Cerebellar nuclear complex (tissue), 1 donor: ENCODE measurements at places on chromosomes 4 and X.

GRCh38 chrX:78886550-78886949, 58.6 kb upstream of the P2RY10 start:
- no peak for DNase-seq

DNA sequence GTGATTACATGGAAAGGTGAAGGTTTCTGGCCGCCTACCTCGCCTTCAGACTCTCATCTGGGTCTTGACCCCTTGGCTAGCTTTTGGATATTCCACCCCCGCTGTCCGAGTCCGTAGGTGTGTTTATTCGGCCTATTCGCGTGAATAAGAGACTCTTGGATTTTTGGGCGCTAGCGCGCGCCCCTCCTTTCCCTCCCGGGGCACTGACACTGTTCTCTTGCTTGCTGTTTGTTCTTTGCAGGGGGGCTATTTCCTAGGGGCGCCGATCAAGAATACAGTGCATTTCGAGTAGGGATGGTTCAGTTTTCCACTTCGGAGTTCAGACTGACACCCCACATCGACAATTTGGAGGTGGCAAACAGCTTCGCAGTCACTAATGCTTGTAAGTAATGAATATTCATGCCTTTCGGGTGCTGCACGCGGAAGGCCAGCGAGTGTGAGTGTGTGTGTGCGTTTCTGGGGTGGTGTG, 932 bp downstream of the GRIA2 start:
- no peak for DNase-seq

- no peak for DNase-seq
Measured at GRCh38 chrX:22699581-22700091, 300.1 kb upstream of the DDX53 start.

DNA sequence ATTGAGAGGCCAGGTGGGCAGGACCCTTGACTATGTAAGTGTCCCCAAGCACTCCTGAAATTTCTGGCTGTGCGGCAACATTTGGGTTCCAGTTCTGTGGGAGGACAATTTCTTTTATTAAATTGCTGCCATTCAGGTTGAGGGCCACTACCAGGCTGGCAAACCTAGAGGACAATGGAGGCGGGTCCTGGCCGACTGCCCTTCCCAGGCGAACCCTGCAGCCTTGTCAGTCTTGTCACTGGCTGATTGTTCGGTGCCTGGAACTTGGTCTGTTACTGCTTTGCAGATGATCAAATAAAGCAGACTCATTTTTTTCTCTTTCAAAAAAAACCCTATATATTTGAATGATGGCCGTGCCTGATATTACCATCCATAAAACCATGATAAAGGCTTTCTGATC, 6.6 kb upstream of the TMEM128 start:
- DNase-seq = no peak

DNA sequence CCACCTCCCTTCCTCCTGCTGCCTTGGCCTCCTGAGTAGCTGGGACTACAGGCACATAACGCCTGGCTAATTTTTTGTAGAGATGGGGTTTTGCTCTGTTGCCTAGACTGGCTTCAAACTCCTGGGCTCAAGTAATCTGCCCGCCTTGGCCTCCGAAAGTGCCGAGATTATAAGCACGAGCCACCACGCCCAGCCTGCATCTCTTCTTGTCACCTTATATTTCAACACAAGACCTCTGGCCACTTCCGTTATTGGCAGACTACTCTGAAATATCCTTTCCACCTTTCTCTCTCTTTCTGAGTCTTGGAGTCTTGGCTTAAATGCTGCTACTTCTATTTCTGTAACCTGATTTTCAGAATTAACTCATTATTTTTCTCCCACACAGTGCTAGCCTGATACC, 5.6 kb downstream of the KIAA0232 start:
- no peak for DNase-seq

- no peak for DNase-seq
Measured at GRCh38 chr4:55837903-55838302, 15.5 kb upstream of the EXOC1 start.

DNA sequence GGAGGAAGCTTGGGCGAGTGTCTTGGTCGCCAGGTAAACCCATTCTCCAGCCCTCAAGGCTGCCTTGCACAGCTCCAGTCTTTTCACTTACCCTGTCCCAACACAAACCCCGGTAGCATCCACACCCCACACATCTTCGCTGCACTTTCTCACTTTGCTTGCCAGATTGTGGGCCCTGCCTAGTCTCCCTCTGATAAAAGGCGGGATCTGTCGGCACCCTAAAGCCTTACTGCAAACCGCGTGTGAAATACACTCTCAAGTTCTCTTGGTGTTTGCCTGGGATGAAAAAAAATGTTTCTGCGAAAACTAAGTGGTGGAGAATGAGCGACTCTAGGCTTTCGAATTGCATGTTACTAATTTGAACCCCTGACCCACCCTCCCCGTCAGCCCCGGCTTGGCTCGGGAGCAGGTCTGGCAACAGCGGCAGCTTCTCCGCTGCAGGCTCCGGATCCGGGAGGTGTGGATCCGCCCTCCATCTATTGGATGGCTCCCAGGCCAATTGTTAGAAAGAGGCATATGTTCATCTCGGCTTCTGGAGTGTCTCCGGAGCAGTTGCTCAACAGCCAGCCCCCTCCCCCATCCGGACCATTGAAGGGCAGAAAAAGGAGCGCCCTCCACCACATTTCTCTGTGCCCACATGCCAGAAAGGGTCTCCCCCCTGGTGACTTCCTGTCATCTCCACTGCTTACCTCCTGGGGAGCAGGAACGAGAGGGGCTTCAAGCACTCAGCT, 3.0 kb upstream of the CITED1 start:
- DNase-seq = no peak

- no peak for DNase-seq
Measured at GRCh38 chr4:117771647-117772337, 262.5 kb upstream of the NDST3 start.

DNA sequence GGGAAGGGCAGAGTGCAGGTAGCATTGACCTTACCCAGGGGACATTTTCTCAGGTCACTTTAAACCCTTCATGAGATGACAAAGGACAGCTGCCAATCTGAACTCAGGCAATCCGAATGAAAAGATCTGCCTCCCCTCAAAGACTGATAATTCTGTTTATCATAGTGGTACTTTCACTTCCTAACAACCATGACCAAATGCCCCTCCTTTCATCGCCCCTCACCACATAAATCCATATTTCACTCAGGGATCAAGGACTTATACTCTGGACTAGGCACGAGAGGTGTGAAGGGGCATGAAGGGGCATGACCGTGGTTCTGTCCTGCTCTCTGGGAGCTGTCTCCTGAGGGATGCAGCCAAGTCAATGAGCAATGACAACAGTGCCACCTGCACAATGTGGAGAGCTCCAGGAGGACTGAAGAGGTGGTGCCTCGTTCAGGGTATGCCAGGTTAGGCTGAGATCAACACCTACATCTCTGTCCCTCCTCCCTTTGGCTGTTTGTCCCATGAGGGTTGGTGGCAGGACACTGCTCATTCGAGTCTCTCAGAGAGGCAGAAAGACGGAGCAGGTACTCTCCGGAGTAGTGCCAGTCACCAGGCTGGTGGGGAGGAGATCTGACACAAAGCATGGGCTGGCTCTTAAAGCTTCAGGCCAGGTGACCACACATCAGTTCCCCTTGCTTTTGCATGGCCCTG, 12.5 kb downstream of the HS3ST1 start:
- DNase-seq = peak; percentile 10

DNA sequence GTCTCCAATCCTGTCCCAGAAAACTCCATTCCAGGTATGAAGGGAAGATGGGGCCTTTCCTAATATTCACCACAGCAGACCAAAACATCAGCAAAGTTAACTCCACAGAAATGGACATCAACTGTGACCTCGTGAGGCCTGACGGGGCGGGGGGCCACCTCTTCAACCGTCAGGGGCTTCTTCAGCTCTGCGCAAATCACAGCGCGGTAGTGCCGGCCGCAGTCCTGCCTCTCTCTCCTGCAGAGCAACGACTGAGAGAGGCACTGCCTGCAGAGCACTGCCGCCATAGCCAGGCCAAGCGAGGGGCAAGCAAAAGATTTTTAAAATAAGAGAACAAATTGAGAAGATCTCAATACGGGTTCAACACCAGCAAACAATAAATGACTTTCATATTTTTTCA, 226.2 kb downstream of the STPG2 start:
- DNase-seq = no peak

DNA sequence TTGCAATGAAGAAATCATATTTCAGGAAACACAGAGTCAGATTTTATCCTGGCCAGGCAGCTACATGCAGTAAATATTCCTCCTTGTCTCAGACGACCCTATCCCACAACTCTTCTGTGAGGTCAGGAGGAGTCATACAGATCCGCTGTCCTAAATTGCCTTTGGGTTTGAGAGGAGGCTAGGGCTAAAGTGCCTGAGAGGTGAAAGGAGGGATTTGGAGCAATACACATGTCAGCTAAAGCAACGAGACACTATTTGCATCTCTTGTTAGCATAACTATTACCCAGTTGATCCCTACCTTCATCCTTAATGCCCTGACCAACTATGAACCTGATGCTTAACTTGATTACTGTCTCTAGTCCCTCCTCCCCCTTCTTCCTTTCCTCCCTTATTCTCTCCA, 98.6 kb downstream of the TBC1D19 start:
- no peak for DNase-seq

GRCh38 chrX:83658731-83659130, 150.6 kb downstream of the POU3F4 start:
- no peak for DNase-seq

DNA sequence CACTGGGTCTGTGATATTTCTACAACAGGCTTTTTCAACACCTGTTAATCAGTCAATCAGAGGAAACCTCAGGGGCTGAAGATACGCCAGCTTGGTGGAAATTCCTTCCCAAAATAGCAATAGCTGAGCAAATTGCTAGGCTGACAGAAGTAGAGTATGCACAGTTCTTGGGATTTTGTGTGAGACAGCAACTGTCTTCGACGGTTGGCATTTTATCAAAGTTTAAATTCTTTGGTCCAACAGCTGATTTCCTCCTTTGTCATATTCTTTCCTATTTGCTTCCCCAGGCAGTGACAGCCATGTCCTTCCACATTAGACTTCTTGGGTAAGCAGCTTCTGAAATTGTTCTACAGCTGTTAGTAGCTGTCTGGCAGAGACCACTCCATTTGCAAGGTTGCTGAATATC, 8.0 kb upstream of the PALLD start:
- no peak for DNase-seq

DNA sequence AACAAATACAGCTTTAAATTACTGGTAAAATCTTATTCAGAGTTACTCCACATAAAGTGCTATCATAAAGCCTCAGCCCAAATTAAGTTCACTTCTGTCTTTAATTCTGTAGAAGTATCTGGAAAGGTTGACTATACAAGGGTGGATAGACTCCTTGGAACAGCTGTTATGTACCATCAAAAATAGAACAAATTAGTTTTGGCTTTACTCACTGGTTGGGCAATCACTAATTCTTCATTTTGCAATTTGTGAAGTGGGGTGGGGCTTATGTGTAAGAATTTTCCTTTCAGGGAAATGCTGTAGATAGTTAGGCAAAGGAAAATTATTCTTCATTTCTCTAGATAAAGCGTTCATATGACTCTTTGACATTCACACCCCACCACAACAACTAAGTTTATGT, 7.8 kb downstream of the DIAPH2 start:
- DNase-seq = no peak

DNA sequence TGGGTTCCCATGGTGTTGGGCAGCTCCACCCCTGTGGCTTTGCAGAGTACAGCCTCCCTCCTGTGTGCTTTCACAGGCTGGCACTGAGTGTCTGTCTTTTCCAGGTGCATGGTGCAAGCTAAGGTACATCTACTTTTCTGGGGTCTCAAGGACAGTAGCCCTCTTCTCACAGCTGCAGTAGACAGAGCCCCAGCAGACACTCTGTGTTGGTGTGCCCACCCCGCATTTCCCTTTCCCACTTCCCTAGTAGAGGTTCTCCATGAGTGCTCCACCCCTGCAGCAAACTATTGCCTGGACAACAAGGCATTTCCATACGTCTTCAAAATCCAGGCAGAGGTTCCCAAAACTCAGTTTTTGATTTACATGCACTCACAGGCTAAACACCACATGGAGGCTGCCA, 143.0 kb downstream of the TECRL start:
- DNase-seq = no peak

DNA sequence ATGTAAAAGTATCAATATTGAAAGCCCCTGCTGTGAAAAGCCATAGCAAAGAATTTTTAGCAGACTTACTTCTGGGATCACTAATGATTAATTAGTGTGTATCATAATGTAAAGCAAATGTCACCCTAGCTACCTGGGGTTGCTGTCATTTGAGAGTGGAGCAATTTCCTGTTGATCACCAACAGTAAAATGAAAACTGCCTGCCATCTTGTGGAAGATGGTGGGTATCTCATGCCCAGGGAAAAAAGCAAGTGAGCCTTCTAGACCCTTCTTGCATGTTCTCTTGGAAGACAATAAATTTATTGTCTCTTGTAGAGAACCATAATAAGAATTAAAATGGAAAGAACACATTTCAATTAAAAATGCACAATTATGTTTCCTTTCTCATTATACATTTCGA, 360.2 kb downstream of the ZIC3 start:
- no peak for DNase-seq

- no peak for DNase-seq
Measured at GRCh38 chr4:21921526-21922180, 26.9 kb downstream of the KCNIP4 start.

- DNase-seq = no peak
Measured at GRCh38 chr4:182018691-182019090, 224.5 kb upstream of the TENM3 start.

- DNase-seq = no peak
Measured at GRCh38 chr4:102169345-102169744, 175.9 kb downstream of the SLC39A8 start.

DNA sequence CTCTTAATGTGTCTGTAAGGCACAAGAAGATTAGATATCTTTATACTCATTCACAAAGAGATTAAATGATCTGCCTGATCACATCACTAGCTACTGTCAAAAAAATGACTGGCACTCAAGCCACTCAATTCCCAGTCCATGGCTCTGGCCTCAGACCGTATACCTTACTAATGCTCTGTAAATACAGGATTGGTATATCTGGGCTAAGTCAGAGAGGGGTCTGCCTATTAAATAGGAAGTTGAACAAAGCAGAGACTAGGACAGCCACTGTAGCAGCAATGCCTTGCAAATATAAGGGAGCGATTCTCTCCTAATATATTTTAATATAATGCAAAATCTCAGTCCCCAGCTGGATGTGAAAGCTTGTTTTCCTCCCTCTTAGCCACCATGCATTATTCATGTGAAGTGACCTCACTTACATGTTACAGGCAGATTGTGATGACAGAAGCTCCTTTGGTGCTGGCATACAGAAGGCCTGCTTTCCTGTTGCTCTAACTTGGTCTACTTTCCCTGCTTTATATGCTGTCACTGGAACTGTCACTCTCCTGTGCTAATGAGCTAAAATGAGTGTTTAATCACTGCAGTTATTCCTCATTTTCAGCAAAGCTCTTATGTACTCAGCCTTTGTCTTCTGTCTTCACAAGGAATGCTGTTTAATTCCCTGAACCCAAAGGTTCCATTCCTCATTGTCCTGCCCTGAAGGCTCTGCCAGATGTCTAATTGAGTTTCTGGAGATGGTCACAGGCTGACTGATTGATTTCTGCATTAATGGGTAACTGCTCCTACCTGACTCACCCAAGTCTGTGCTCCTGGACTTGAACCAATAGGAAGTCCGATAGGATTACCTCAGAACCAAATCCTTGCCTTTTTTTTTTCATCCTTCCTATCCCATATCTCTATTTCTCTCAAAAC, 578.2 kb downstream of the KLHL13 start:
- no peak for DNase-seq
